ENCODE measurements at places on chromosomes 7 and 10.

GRCh38 chr10:13701157-13701919 is 114.6 kb downstream of the PRPF18 start:
- DNase-seq, result no peak

DNA sequence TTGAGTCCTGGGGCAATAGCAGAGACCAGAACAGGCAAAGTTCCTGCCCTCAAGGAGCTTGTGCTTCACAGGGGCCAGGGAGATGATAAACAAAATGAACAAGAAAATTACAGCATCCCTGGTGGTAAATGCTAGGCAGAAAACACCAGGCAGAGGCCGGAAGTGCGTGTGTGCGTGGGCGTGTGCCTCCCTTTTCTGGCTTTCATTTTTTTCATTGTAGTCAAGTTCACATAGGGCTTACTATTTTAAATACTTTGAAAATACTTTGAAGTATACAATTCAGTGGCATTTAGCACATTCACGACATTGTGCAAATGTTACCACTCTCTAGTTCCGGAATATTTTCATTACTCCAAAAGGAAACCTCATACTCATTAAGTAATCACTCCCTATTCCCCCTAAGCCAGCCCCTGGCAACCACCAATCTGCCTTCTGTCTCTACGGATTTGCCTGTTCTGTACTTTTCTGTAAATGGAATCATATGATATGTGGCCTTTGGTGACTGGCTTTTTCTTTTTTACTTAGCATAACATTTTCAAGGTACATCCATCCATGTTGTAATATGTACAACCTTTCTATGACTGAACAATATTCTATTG is 88.1 kb upstream of the PDCD4 start:
- peak; percentile 31 for DNase-seq

- DNase-seq, result no peak
Observed at GRCh38 chr10:62625484-62625883, 179.0 kb upstream of the ADO start.

- no peak for DNase-seq
Observed at GRCh38 chr7:136709876-136710275, 158.6 kb upstream of the CHRM2 start.

GRCh38 chr10:93954299-93954698 is 39.4 kb upstream of the PLCE1 start:
- DNase-seq, result no peak

DNA sequence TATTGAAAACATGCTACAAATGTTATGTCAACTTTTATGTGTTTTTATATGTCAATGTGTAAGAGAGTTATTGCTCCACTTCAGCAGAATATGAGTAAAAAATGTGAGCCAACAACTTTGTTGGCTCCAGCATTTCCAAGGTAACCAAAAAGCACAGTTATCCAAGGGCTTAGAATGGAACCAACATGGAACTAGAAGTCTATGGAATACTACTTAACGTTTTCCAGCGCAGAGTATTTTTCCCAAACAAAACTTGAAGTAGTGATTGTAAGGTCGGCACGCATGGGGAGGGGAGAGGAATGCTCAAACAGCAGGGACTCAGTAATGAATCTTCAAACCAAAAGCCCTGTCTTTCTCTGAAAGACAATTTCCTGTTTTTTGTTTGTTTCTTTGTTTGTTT is 45.0 kb upstream of the TSPAN13 start:
- DNase-seq, result peak; percentile 39

- no peak for DNase-seq
Observed at GRCh38 chr7:42168512-42168911, 68.5 kb downstream of the GLI3 start.

- DNase-seq, result no peak
Observed at GRCh38 chr7:1269336-1269890, 36.7 kb downstream of the UNCX start.

GRCh38 chr7:1246160-1246870 is 13.6 kb downstream of the UNCX start:
- no peak for DNase-seq

DNA sequence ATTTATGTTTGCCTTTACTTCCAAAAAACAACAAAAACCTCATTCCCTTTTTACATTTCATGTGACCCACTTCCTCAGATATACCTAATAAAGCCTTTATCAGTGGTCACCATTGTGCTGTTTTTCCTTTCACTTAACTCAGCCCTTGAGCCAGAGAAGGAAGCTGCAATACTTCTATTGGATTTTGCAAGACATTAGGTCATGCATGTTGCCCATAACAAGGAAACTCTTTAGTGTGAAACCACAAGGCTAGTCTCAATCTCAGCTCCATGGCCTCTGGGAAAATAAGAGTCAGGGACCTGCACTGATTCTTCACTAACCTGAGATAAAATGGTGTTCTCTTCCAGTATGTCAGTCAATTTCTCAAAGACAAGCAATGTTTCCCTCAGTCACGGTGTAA is 27.8 kb downstream of the STEAP4 start:
- DNase-seq, result peak; percentile 1

GRCh38 chr10:131749767-131750142 is 151.1 kb upstream of the PPP2R2D start:
- DNase-seq, result no peak
